WTC11 (cell line): ENCODE measurements at places on chromosomes 2 and 18.

- peaks cover 71% of the 10 kb centered on the region for H3K4me1 ChIP-seq
- DNase-seq: no peak
- H3K4me3 ChIP-seq: no peak overlapping the region
- H3K27me3 ChIP-seq: no peaks in the 10 kb centered on the region
These were observed 53.9 kb downstream of the NCK2 start for GRCh38 chr2:105798595-105798994.

GRCh38 chr2:142897807-142898206 lies 20.3 kb downstream of the KYNU start:
- H3K4me1 ChIP-seq: no peaks in the 10 kb centered on the region
- DNase-seq: no peak
- no peaks in the 10 kb centered on the region for H3K27me3 ChIP-seq
- no peak overlapping the region for H3K4me3 ChIP-seq

DNA sequence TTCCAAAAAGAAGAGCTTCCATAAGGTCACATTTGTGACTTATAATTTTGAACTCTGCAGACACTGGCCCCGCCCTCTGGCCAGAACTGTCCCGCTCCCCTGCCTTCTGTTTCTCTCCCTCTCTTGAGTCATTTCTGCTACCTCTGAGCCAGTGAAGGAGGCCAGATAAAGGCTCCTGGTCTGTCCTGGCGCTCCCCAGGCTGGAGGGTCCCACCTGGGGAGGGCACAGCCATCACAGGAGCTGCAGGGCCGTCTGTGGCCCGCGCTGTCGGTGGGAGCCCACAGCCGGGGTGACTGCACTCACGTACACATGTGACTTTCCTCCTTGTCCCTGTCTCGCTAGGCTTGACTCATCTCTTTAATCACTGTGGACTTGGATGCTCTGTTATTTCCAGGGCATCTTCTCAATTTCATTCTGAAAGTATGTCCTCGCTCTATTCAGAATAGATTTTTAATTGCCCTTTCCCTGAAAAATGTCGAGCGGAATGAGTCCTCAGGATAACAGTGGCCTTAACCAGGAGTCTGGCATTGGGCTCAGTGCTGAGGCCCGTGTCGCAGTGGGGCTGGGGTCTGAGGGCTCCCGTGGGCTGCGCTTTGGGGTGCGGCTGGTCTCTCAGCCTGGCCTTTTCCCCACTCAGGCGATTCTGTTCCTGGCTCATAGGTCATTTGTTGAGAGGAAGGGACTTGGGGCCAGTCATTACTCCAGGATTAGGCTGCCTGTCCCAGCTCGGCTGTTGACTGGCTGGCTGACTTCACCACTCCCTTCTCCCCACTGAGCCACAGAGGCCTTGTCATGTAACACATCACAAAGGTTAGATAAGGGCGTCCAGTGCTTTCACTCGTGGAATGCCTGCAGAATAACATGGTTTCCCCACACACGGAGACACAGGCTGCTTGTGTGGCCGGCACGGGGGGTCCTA lies 34.5 kb downstream of the KLHL29 start:
- no peak for DNase-seq
- peaks cover 13% of the 10 kb centered on the region for H3K4me1 ChIP-seq
- H3K27ac ChIP-seq: no peak overlapping the region
- no peak overlapping the region for H3K4me3 ChIP-seq
- H3K36me3 ChIP-seq: no peaks in the 10 kb centered on the region

DNA sequence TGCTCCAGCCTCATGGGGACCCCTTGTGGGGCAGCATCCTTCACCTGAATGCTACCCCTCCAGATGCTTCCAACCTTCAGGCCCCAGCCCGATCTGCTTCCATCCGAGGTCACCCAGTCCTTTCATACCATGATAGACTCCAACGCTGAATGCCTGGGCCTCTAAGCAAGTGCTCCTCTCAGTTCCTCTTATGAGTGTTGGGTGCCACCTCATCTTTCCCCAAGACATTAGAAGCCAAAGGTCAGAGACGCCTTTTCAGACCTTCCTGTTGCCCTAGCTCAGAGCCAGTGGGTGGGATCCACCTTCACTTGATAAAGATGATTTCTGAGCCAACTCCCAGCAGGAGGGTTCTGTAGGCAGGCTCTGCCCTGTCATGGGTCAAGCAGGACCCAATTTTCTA lies 174.5 kb upstream of the MGAT5 start:
- no peak overlapping the region for H3K27ac ChIP-seq
- no peaks in the 10 kb centered on the region for H3K36me3 ChIP-seq
- H3K4me3 ChIP-seq: no peak overlapping the region
- DNase-seq: no peak
- H3K27me3 ChIP-seq: peaks cover 3% of the 10 kb centered on the region
- peaks cover 21% of the 10 kb centered on the region for H3K4me1 ChIP-seq

DNA sequence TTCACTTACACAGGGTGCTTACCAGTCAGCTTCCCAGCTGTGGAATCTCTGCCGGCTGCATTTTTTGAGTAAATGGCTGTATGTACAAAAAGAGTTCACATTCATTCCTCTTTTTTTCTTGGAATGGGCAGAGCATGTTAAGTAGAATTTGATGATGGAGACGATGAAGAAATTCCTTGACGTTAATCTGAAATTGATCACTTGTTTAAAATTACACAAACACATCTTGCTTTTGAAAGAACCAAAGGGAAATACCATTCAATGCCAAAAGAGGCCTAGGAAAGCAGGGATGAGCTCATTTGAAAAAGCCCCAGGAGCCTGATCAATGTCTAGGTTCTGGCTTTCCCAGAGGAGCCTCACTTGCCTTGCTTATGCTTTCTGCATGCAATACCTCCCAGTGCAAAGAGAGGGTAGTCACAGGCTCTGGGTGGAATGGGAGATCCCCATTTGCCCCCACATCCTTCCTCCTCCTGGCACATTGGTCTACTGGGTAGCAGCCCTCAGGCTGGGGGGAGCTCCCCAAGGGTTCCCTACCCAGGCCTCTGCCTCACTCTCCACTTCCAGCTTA lies 12.3 kb upstream of the SMAD7 start:
- no peak overlapping the region for H3K4me3 ChIP-seq
- peaks cover 5% of the 10 kb centered on the region for H3K27me3 ChIP-seq
- no peak overlapping the region for H3K27ac ChIP-seq
- H3K4me1 ChIP-seq: peaks cover 61% of the 10 kb centered on the region
- H3K36me3 ChIP-seq: peaks cover 2% of the 10 kb centered on the region; the same call in 1 of the 2 replicates
- no peak for DNase-seq

DNA sequence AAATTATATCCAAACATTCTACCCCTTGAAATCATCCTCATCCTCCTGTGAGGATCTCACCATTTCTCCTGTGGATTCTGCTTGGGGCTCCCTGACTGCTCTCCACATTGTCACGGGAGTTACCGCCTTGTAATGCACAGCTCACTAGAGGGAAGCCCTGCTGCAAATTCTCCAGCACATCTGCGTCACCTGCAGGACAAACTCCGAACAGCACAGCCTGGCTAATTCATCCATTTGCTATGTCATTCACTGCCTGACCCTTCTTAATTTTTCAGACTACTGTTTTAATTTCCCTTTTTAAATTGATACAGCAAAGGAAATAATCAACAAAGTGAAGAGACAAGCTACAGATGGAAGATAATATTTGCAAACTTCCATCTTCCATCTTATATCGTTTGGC lies 627.4 kb downstream of the FBXO15 start:
- peaks cover 3% of the 10 kb centered on the region for H3K4me1 ChIP-seq
- H3K36me3 ChIP-seq: peaks cover 14% of the 10 kb centered on the region
- peak; percentile 70 for DNase-seq
- no peaks in the 10 kb centered on the region for H3K27me3 ChIP-seq
